ENCODE measurements at places on chromosomes 4 and X.
A peak's percentile ranks its signal among the peaks of the same experiment; 100 is the strongest.

DNA sequence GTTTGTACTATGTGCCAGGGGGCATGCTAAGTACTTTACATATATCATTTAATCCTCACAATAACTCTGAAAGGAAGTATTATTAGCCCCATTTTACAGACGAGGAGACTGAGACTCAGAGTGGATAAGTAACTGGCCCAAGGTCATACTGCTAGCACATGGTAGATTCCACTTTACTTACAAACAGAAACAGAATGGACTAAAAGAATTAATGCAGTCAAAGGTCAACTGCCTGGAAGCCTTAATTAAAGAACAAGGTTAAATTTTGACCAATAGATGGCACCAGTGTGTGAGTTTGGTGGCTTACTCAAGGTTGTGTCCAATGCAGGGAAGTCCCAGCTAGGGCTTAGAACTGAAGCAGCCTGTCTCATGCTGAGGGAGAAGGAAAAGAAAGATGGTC, 4.7 kb downstream of the RIPPLY1 start:
- DNase-seq, result peak; percentile 70

DNA sequence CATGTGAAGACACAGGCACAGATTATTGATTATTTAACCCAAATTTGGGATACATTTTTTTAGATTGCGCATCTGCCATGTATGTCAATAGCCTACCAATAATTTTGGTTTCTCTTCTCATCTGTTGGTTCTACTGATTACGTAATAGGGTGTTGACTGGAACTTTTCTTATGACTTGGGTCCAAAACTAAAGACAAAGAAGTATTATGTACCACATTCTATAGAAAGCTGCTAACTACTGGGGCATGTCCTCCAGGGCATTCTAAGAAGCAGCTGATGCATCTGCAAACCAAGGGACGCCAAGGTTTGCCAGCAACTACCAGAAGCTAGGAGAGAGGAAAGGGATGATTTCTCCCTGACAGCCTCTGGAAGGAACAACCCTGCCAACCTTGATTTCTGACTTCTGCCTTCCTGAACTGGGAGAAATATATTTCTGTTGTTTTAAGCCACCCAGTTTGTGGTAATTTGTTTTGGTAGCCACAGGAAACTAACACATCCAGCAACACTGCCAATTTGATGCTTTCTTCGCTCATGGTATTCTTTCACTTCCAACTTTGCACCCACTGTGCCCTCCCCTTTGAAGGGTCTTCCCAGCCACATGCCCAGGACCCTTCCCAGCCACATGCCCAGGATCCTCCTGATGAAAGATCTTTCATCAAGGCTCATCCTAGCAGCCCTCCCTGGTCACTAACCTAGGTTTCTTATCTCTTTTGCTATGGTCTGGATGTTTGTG, 15.9 kb upstream of the TLR1 start:
- DNase-seq, result no peak

DNA sequence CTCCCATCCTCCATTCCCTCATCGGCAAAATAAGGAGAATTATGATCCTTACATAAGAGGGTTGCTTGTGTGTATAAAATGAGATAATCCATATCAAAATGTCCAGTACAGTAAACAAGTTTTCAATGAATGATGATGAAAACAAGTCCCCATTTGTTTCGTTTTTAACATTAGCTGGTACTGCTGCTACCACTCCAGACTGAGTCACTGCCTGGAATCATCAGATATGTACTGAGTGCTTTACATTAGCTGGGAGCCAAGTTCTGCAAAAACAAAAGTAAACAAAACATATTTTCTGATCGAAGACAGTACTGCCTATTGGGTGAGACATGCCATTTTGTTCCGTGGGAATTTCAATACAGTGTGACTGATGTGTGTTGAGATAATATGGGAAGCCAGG, 123.2 kb upstream of the IGFBP7 start:
- DNase-seq, result peak; percentile 61

DNA sequence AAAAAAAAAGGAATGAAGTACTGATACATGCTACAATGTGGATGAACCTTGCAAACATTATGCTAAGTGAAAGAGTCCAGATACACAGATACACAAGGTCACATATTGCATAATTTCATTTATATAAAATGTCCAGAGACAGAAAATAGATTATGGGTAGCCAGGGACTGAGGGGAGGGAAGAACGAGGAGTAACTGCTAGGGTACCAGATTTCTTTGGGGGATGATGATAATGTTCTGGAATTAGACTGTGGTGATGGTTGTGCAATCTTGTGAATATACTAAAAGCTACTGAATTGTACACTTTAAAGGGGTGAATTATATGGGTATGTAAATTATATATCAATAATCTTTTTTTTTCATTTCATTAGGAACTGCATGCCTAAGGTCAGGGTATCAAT, 20.8 kb upstream of the AP1AR start:
- DNase-seq, result no peak

- DNase-seq, result no peak
Observed at GRCh38 chrX:74231625-74232024, 72.4 kb upstream of the ZCCHC13 start.

- DNase-seq, result peak; percentile 11
Observed at GRCh38 chrX:37746951-37747350, 32.9 kb upstream of the CYBB start.

GRCh38 chrX:71922686-71923085, 12.0 kb downstream of the NHSL2 start:
- no peak for DNase-seq

DNA sequence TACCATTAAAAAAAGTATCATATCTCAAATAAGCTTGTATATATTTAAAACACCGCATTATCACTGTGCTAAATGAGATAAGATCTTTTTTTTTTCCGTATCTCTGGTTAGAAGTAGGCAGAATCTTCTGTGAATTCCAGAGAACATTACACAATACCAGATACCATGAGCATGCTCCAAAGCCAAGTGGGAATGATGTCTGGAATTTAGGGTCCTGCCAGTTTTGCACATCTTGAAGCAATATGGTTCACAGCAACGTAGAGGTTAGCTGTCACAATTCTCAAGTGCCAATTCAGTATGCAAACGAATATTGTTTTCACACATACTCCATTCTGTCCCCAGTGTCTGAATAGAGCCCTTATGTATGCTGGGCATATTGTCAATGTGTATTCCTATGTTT, 127.5 kb upstream of the NEIL3 start:
- DNase-seq, result peak; percentile 66

Data from fibroblast of lung (primary cell).